ENCODE measurements at places on chromosomes 1 and 21. TPM values are rescaled to one million over a fixed set of nuclear protein-coding genes. Genes with fewer than 3 reads are reported as not detected.

CAPZA1 gene
- total RNA-seq: 103 TPM

TMEM52 gene
- total RNA-seq: not detected

WNT3A gene
- total RNA-seq: not detected

RCSD1 gene
- total RNA-seq: 1.7 TPM

SPRR2E gene
- total RNA-seq: not detected

PHLDA3 gene
- total RNA-seq: 100 TPM

PALMD gene
- 4.0 TPM for total RNA-seq

ERICH3 gene
- not detected for total RNA-seq

RASAL2 gene
- 16.5 TPM for total RNA-seq

WLS gene
- total RNA-seq: 74.7 TPM

CHIT1 gene
- total RNA-seq: not detected

CFAP74 gene
- not detected for total RNA-seq

TEX50 gene
- not detected for total RNA-seq

CLCC1 gene
- 23.7 TPM for total RNA-seq

MTARC1 gene
- 0.44 TPM for total RNA-seq

KCNJ6 gene
- total RNA-seq: not detected

GMEB1 gene
- 5.9 TPM for total RNA-seq

FCRL2 gene
- not detected for total RNA-seq

ENAH gene
- total RNA-seq: 95.5 TPM

CD101 gene
- 0.49 TPM for total RNA-seq

CLCA4 gene
- not detected for total RNA-seq

HFM1 gene
- total RNA-seq: 0.05 TPM

PTPRU gene
- total RNA-seq: 25.5 TPM

TMPRSS15 gene
- not detected for total RNA-seq

KPRP gene
- total RNA-seq: not detected

CLDN8 gene
- not detected for total RNA-seq

MORN1 gene
- total RNA-seq: 5.7 TPM

OR6P1 gene
- not detected for total RNA-seq

ZBTB37 gene
- total RNA-seq: 3.6 TPM

RGS16 gene
- total RNA-seq: 0.10 TPM

SPRR2B gene
- not detected for total RNA-seq

COL9A2 gene
- total RNA-seq: 1.1 TPM

NLRP3 gene
- not detected for total RNA-seq

PUM1 gene
- total RNA-seq: 56.7 TPM

MX2 gene
- total RNA-seq: 6.3 TPM

KRTAP19-7 gene
- total RNA-seq: not detected

SELENBP1 gene
- total RNA-seq: 106 TPM

OLIG2 gene
- not detected for total RNA-seq

C1orf87 gene
- total RNA-seq: not detected

TRPM2 gene
- total RNA-seq: not detected

TLCD4 gene
- 0.78 TPM for total RNA-seq
